Anterior cingulate cortex (tissue), 58 donors: ENCODE measurements at places on chromosomes 11 and 22.

DNA sequence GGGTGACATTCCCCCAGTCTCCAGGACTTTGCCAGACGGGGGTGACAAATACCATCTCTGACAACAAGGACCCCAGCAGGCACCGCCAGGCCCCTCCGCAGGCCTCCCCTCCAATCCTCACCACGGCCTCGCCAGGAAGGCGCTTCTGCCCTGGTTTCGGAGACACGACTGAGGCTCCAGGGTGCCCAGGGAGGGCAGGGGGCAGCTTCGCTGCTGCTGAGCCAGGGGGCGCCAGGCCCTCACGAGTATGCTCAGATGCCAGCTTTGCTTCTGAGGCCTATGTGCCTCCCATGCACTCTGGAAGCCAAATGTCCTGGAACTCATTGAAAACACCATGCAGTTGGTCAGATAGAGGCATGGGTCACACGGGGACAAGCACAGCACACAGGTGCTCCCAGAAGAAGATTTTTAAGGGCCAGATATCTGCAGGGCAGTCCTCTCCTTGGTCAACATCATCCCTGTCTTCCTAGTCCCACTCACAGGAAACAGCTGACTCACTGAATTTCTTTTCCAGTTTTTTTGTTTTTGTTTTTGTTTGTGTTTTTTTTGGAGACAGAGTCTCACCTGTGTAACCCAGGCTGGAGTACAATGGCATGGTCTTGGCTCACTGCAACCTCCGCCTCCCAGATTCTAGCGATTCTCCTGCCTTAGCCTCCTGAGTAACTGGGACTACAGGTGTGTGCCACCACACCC lies 19.9 kb downstream of the BID start:
- no peak for DNase-seq

- DNase-seq: no peak
Measured at GRCh38 chr11:85934596-85935169, 79.5 kb downstream of the CCDC83 start.

DNA sequence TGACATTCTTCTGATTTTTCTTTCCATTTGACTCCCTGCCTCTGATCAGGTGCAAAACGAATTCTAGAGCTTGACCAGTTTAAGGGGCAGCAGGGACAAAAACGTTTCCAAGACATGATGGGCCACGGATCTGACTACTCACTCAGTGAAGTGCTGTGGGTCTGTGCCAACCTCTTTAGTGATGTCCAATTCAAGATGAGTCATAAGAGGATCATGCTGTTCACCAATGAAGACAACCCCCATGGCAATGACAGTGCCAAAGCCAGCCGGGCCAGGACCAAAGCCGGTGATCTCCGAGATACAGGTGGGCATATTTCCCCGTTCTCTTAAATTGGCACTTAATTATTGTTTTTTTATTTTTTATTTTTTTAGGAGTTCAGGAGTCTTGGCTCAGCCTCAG lies 15.4 kb downstream of the XRCC6 start:
- peak; percentile 4 for DNase-seq

DNA sequence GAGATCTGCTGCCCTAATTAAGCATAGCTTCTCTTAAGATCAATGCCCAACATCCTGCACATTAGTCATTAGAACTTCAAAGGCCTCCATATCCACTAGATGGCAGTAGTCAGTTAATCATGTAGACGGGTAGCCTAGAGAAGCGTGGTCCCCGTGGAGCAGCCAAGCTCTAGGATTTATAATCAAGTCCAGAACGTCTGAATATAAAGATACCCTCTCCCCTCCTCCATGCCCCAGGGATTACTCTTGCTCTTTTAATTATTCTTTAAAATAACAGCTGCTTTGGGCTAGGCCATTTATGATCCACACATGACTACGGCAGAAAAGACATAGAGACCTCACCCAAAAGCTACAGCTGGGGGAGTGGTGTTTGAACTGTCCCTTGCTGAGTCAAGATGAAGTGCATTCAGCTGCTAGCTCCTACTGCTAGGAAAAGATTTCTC lies 327.6 kb upstream of the PLET1 start:
- no peak for DNase-seq
